Stimulated activated CD8-positive, alpha-beta memory T cell treated with anti-CD3 and anti-CD28 coated beads, Interleukin-15, amount 100 ng/mL, for 4 hours (primary cell): ENCODE measurements at places on chromosomes 6 and 20.

DNA sequence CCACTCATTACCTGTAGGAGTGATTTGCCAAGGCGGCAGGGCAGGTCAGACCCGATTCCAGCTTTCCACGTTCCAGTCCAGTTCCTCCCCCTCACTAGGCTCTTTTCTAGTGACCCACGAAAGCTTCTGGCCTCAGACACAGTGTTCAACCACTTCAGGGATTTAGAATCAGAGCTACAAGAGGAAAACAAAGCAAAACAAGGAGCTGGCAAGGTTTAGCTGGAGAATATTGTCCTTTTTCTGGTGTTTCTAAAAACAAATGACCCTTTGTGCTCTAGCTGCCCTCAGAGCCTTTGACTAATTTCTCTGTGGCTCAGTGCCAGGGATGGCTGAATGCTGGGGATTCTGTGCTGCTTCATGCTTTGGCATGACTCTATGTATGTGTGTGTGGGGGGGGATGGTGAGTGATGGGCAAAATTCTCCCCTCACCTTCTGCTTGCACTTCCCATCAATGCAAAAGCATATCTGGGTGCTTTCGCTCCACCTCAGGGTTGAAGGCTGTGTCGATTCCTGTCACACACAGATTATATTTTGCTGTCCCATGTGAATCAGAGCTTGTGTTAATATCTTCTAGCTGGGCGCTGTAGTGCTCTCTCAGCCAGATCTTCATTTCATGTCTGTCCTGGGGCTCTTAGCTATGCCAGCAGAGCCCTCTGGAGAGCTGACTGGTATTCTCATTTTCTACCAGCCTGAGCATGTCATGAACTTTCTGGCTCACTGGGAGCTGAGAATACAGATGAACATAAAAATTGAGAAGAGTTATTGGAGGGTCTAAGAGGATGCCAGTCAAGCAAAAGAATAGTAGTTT, 19.3 kb upstream of the NEDD9 start:
- no peak for DNase-seq

DNA sequence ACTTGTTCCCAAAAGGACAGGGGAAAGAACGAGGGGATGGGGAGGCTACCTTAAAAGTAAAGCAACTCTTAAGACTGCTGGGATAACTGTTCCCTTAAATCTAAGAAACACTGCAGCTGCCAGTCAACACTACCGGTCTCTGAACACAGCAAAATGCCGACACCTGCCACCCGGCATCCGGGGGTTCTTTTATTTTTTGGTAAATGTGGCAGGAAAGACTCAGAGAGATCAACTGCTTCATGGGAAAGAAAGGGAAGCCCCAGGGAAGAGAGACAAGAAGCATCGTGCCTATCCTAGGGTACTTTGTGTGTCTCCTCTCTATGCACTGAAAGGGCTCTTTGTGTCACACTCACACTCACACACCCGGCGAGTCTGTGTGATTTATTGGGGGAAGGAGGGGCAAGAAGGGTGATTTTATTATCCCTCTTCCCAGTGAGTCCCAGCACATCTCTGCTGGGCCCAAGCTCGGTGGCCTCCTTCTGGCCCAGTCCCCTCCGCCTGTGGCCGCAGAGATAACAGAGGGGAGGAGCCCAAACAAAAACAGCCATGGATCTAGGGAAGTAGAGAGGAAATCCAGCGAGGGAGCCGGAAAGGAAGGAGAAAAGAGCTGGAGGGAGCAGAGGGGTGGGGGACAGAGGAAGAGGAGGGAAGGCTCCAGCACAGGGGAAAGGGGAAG, 1.4 kb downstream of the FYN start:
- no peak for DNase-seq

DNA sequence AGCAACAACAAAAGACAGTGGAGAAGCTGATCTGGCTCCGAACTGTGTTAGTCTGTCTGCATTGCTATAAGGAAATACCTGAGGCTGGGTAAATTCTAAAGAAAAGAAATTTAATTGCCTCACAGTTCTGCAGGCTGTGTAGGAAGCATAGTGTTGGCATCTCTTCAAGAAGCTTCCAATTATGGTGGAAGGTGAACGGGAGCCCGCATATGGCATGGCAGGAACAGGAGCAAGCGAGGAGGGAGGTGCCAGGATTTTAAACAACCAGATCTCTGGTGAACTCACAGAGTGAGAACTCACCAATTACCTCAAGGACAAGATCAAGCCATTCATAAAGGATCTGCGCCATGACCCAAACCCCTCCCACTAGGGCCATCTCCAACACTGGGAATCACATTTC, 293.5 kb downstream of the SMOC2 start:
- no peak for DNase-seq

DNA sequence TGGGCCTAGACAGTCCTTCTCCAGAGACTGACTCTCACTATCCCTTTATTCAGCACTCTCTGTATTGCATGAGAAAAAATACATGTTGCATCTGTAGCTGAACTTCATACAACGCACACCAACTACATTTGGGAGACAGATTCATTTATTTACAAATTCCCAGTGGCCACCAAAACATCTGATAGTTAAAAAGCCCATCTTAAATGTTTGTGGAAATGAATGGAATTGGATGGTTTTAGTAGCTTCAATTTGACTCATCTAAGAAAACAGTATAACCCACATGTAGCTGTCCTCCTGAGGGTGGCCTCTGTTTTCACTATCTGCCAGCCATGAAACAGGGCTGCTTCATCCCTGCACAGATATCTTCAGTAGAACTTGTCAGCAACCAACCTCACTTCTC, 116.3 kb downstream of the PCSK2 start:
- no peak for DNase-seq

GRCh38 chr6:104187616-104188015, 672.1 kb downstream of the HACE1 start:
- no peak for DNase-seq

DNA sequence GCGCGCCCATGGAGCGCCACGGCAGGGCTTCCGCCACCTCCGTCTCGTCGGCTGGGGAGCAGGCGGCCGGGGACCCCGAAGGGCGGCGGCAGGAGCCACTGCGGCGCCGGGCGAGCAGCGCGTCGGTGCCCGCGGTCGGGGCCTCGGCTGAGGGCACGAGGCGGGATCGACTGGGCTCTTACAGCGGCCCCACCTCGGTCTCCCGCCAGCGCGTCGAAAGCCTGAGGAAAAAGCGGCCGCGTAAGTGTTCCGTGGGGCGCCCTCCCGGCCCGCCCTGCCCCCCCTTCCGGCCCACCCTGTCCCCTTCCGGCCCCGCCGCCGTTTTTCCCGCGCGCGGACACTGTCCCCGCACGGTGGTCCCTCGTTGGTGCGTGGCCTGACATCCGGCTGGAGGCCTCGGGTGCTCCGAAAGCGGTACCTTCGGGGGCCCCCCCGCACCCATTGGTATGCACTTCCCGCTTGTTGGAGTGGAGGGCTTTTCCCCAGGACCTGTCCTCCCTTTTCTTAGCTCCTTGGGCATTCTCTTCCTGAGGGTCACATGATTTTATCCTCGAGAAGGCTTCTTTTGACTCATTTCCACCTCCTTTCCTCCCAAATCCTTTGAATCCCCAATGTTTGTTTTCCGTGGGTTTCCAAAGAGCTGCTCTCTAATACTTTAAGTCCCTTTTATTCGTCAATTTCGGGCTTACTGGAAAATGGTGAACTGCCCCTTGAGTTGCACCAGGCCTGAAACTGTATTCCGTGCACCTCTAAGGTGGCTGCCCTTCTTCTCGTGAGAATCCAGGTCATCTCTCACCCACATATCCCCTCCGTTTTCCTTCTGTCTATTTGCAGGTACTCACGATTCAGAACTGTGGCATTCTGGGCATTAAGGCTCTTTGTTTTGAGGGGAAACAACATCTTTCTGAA, 556 bp downstream of the PANK2 start:
- DNase-seq, result no peak

DNA sequence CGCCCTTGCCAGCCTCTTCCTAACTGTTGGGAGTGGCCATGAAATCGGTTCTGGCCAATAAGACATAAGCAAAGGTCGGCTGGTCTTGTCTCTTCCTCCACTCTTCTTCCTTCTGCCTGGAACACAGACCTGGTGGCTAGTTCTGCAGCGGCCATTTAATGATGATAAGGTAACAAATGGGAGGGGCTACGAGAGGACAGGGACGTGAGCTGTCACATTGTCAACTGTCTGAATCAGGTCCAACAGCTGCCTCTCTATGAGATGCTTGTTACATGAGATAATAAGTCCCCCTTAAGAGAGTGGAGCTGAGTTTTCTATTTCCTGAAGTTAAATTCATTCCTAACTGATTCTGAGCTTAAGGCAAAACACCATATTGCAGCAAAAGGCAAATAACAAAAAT, 12.5 kb upstream of the TMEM242 start:
- no peak for DNase-seq

DNA sequence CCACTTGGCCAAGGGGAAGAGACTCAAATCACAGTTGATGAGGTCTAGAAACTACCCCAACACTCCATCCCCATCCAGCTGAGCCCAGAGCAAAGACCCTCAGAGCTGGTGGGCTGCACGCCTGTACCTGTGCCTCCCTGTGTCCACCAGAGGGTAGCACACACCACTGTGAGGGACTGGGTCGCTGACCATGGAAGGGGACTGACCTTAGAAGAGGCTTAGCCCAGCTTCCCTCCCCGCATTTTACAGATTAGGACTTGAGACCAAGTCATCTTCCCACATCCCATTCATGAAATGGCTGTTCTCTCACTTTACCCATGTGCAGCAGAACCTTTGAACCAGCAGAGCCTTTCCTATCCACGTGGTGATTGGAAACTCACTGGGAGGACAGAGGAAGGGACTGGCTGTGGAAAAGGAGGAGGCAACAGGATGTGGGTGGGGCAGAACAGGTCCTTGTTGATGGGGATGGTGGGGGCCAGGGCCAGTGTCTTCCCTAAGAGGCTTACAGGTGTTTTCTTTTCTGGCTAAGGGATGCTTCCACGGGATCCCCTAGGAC, 44.3 kb downstream of the CPXM1 start:
- DNase-seq, result no peak

- no peak for DNase-seq
These were observed 168.4 kb downstream of the EDN1 start for GRCh38 chr6:12458558-12458957.

DNA sequence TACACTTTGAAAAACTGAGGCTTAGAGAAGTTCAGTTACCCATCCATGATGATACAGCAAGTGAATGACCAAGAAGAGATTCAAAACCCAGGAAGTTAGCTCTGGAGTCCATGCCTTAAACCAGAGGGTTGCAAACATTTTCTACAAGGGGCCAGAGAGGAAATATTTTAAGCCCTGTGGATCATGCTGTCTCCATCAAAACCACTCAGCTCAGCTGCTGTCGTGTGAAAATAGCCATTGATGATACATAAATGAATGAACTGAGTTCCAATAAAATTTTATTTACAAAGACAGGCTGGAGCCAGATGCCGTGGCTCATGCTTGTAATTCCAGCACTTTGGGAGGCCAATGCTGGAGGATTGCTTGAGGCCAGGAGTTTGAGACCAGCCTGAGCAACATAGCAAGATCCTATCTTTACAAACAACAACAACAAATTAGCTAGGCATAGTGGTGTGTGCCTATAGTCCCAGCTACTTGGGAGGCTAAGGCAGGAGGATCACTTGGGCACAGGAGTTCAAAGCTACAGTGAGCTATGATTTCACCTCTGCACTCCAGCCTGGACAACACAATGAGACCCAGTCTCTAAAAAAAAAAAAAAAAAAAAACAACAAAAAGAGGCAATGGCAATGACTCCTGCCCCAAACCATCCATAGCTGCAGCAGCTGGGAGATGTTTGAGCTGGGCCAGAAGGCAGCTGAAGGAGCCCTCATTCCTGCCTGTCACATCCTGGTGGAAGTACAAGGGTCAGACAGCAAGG, 44.1 kb upstream of the RIN2 start:
- DNase-seq, result no peak
